Astrocyte of the spinal cord (primary cell): ENCODE measurements at places on chromosomes 1 and 21.

DNA sequence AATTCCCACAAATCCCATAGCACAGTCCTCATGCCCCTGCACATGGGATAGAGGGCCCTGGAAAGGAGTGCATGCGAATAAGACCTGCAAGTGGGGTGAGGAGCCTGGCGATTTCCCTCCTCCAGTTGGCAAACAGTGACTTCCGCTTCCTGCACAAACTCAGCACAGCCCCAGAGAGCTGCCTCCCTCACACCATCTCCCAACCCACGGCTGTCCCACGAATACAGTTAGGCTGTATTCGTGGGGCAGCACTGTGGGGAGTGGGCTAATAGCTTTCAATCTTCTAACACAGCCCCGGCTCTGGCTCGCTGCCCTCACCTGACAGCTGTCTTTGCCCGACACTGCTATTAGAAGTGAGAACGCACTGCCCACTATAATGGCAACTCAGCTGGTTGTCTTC lies 28.2 kb upstream of the CNTN2 start:
- no peak for DNase-seq

- no peak for DNase-seq
These were observed 96.8 kb upstream of the C21orf91 start for GRCh38 chr21:17915976-17916375.

DNA sequence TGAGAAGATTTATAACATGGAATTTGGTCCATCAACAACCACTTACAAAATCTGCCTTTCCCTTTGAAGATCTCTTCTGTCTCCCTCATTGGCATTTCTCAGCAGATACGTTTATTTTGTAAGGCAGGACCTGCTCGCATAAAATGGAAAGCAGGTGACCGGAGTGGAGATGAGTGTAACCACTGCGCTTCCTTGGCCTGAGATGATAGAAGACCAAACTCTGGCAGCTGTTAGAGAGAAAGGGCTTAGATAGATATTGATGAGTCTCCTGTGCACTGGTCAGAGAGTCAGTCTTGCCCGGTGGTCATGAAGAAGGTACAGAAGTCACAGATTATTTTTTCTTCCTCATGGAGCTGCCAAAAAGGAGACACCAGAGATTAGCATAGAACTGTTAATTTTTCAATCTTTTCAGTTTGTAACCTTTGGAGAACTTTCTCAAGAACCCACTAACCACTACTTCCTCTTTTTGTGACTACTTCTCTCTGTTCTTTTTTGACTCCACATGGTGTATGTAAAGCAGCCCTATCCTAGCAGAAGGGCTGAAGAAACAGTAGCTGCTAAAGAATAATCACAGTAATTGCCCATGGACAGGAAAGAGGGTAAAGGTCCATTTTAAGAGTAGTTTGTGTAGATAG lies 47.6 kb downstream of the FCRL3 start:
- DNase-seq: no peak

DNA sequence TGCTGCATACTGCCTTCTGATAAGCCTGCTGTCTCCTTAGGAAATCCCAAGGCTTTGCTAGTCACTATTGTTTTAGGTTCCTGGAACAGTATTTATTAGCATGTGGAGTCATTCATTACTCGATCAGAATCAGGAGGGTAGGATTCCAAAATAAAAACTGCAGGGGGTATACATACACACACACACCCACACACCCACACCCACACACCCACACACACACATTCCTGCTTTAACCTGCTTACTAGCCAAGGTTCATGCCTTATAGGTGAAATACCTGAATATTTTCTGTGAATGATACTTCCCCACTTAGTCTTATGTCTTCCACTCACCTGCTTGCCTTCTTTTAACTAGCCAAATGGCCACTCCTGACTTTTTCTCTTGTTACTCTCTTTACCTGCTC lies 325.1 kb downstream of the ADGRL2 start:
- no peak for DNase-seq

GRCh38 chr1:187051618-187052232 lies 223.0 kb downstream of the PLA2G4A start:
- DNase-seq: peak; percentile 50

DNA sequence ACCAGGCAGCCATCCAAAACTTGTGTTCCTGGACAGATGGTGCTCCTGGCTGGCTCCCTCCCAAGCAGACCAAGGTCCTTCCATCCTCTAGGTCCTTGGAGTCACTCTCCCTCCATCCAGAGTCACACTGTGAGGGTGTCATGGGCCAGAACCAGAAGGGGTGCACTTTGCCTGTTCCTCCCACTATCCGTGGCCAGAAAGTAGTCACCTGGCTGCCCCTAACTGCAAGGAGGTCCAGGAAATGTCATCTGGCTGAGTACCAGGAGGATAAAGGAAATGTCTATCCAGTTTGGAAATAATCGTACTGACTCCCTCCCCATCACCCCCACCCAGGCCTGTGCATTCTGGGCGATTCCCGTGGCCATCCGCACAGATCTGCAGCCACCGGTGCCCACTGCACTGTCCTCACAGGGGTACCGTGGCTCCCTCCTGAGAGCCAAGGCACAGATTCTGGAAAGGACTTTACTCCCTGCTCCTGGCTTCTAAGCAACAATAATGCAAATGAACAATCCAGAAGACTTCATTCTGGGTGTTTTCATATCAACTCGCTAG lies 253.2 kb downstream of the NPHP4 start:
- DNase-seq: no peak

GRCh38 chr1:230754796-230755195 lies 7.6 kb downstream of the CAPN9 start:
- peak; percentile 55 for DNase-seq

GRCh38 chr1:50420689-50421365 lies 2.4 kb downstream of the DMRTA2 start:
- no peak for DNase-seq

DNA sequence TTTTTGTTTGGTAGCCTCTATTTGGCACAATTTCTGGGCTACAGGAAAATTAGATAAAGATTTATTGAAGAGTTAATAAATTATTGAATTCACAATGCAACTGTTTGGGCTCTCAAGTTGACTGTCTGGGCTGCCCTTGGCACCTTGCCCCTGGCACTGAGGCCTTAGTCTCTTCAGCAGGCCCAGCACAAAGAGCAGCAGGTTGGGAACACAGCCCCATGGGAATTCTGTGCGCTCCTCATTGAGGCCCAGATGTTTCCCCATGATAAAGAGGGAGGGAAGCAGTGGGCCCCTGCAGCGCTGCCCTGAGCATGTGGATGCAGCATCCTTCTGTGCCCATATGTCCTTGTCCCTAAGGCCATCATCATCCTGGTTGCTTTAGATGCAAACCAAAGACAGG lies 2.9 kb downstream of the CRNN start:
- no peak for DNase-seq

- no peak for DNase-seq
These were observed 803.7 kb downstream of the KCNT2 start for GRCh38 chr1:195804547-195804946.
